ENCODE measurements at places on chromosomes 7 and 10. TPM values are rescaled to one million over a fixed set of nuclear protein-coding genes. Genes with fewer than 3 reads are reported as not detected.

The NCAPG2 gene
- total RNA-seq = 9.3 TPM

GRCh38 chr10:126917375-126917774 is 12.1 kb downstream of the DOCK1 start:
- DNase-seq = no peak

- DNase-seq = no peak
Observed at GRCh38 chr10:122044045-122044661, 55.2 kb downstream of the TACC2 start.

- DNase-seq = no peak
Observed at GRCh38 chr7:85160223-85160622, 26.6 kb downstream of the SEMA3D start.

DNA sequence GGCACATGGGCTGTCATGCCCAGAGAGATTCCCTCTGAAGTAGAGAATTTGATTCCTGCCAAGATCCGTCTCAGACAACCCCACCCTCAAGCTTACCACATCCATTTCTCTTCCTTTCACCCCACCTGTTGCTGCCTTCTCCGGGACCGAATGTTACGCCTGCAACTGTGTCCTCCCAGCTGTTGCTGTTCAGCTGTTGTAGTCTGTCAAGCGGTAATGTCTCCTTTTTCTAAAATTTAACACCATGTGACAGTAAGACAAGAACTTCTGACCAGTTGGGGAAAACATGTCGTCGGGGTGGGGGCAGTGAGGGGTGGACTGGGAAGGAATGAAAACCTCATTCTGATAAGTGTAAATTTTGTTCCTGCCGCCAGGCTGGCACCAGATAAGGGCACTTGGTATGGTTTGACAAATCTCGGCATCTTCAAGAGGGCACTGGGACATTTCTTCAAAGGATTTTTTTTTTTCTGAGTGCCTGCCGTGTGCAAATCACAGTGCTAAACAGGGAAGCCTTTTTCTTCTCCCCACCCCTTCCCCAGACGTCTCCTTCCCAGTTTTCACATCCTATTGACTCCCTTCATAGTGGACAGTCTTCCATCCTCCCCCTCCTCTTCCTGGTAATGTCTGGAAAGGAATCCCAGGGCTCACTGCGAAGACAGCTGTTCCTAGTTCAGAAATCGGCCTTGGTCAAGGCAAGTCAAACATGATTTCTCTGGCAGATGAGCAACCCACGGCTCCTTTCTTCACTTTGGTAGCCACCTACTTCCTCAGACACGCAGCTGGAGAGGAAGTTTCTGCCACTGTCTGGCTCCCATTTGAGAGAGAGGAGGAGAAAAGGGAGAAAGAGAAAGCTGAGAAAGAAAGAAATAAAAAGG is 5.0 kb upstream of the CELF2 start:
- DNase-seq = no peak

DNA sequence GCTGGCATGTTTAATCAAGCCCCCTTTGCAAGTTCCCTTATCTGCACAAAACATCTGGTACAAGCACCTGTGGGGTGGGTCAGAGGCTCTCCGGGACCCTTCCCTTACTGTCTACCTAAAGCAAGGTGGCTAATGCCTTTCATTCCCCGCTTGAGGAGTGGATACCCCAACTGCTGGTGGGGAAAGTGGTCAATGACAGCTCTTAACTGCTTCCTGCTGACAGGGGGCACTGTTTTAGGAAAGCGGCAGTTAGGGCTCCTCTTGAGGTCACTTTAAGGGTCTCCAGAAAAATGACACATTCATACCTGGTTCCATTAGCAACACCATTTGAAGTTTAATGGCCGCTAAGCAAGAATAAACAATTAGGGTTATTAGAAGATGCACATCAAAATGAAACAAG is 761.8 kb upstream of the PHF14 start:
- DNase-seq = no peak

DNA sequence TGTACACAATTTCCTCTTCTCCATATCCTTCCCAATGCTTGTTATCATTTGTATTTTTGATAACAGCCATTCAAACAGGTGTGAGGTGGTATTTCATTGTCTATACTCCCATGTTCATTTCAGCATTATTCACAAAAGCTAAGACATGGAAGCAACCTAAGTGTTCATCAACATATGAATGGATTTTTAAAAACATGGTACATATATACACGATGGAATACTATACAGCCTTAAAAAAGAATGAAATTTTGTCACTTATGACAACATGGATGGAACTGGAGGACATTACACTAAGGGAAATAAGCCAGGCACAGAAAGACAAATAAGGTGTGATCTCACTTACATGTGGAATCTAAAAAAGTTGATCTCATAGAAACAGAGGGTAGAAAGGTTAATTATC is 109.3 kb downstream of the SEMA3C start:
- DNase-seq = no peak

- DNase-seq = no peak
Observed at GRCh38 chr7:44454348-44454747, 36.1 kb downstream of the NUDCD3 start.

The CCL24 gene
- total RNA-seq = 0.45 TPM

GRCh38 chr10:124455441-124455840 is 5.6 kb upstream of the NKX1-2 start:
- DNase-seq = no peak

DNA sequence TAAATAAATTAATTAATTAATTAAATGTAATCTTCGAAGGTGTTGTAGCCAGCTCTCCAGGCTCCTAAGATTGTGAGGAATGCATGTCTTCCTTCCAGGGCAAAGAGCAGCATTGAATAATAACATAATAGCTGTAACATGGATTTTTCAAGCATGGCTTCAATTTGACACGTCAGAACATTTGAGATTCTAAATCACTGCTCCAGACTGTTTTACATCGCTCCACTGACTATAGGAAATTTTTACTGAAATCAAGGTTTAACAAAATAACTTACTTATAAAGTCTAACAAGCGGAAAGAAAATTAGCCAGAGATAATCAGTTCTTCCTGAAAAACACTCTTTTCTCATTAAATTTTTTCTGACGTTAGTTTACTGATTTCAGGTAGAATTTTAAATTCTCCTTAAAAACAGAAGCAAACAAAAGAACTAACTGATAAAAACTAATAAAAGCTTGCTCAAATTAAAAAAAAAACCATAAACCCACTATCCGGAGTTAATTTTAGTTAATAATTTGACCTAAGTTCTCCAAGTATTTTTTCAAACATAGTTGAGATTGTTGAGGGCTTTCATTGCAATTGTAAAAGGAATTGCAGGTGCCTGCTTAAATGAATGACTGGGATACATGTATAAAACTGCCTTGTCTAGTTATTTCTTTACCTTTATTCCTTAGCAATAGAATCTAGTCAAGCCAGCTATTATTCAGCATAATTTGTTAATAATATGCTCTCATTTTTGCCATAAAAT is 51.2 kb upstream of the SGCE start:
- no peak for DNase-seq

GRCh38 chr7:23357190-23358093 is 58.3 kb downstream of the MALSU1 start:
- DNase-seq = no peak

GRCh38 chr7:26863518-26864308 is 677 bp downstream of the SKAP2 start:
- no peak for DNase-seq

The FLNC gene
- total RNA-seq = 8.0 TPM

GRCh38 chr10:59373071-59373470 is 10.7 kb upstream of the FAM13C start:
- DNase-seq = no peak

DNA sequence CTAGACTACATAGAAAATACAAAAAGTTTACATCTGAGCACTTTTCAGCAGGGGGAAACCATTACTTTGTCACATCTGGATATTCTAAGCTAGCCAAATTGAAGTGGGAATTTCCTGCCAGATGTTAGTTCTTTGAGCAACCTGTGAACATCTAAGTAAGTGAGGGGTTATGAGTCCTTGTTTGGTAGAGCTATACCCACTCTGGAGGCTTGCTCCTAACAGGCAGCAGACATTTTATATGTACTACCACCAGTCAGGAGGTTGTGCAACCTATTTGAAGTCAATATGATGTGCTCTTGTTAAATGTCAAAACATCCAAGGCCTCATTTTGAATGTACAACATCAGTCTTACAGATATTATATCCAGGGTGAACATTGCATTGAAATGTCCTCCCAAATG is 143.3 kb upstream of the KAT6B start:
- DNase-seq = no peak

The ITGA8 gene
- 4.4 TPM for total RNA-seq

The ADAMTS14 gene
- total RNA-seq = 0.11 TPM

DNA sequence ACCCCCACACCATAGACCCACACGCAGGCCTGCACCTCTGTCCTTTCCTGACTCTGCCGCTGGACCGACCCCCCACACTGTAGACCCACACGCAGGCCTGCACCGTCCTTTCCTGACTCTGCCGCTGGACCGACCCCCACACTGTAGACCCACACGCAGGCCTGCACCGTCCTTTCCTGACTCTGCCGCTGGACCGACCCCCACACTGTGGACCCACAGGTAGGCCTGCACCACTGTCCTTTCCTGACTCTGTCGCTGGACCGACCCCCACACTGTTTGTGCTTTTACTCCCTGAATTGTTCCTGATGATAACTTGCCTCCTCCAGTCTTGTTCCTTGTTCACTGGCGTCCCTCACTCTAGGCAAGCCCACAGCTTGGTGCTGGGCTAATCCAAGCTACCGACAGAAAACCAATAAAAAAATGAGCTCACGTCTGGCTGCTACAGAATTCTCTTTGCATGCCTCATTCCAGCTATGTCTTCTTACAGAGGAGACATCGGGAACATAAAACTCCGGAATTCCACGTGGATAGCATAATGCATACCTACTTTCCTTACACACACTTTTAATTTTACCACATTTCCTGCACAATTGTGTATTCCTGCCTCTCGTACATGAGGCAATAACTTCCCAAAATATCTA is 494.3 kb downstream of the PTPRN2 start:
- DNase-seq = no peak

GRCh38 chr7:36281945-36282717 is 107.5 kb upstream of the ANLN start:
- no peak for DNase-seq

DNA sequence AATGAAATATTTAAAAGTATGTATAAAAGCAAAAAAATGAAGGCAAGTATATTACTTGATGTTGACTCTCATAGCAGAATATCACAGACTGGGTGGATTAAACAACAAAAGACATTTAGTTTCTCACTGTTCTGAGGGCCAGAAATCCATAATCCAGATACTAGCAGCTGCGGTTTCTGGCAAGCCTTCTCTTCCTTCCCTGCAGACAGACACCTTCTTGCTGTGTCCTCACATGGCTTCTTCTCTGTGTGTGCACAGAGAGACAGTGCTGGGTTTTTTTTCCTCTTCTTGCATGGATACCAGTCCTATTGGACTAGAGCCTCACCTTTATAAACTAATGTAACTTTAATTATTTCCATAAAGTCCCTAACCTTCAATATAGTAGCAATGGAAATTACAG is 127.9 kb upstream of the AKR1E2 start:
- no peak for DNase-seq

DNA sequence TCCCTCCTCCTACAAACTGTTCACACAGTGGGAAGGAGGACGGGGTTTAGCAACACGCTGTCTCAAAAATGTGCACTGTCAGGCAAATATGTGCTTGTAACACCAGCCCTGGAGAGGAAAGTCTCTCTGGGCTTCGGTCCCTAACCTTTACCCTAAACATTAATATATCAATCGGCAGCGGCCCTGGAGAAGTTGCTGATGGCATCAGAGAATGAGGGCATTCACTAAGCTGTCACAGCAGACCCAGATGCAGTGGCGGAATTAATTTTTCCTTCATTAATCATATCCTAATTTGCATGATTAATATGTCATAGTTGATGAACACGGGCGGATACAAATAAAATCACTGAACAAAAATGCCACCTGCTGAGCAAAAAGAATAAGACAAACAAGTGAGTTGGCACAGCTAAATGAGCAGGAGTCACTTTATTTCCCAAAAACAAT is 45.2 kb upstream of the INSIG1 start:
- no peak for DNase-seq
